Activated naive CD4-positive, alpha-beta T cell treated with anti-CD3 and anti-CD28 coated beads, Interleukin-2, amount 50 U/mL, for 72 hours (primary cell): ENCODE measurements at places on chromosomes 3 and 15. TPM values are rescaled to one million over a fixed set of nuclear protein-coding genes. Genes with fewer than 3 reads are reported as not detected.

Gene ZNF620
- 4.9 TPM for total RNA-seq

Gene GPR149
- not detected for total RNA-seq

DNA sequence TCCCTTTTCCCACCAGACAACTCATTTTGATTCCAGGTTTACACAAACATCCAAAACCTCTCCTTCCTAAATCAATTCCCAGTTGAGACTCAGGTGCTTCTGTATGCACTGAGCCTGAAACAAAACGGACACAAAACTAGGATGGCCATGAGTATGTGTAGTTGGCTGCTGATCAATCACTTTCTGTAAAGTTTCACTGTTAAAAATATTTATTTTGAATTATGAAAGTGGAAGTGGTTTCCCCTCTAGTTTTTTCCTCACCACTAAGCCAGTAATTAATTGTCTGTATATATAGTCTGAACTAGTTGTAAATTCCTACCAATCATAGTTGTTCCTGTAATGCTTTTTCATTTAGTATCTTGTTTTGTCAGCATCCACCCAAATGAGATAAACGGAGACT is 51.7 kb upstream of the TSPAN3 start:
- no peak for DNase-seq

DNA sequence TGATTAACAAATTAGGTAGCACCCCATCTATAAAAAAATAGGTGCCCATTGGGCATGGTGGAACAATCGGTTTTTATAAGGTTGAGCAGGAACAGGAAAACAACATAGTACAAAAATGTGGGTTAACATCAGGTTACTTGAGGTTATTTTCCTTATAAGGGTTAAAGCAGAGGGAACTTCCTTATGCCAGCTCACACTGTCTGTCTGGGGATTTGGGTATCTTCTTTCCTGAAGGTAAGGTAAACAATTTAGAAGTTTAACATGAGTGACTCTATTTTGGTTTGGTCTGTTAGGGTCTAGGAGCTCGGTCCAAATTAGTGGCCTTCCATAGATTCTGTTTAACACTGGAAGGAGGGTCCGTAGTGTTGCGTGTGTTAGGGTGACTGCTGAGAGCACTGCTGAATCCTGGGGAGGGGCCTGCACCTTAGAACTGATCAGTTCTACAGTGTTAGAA is 14.7 kb downstream of the CHD2 start:
- DNase-seq: no peak

DNA sequence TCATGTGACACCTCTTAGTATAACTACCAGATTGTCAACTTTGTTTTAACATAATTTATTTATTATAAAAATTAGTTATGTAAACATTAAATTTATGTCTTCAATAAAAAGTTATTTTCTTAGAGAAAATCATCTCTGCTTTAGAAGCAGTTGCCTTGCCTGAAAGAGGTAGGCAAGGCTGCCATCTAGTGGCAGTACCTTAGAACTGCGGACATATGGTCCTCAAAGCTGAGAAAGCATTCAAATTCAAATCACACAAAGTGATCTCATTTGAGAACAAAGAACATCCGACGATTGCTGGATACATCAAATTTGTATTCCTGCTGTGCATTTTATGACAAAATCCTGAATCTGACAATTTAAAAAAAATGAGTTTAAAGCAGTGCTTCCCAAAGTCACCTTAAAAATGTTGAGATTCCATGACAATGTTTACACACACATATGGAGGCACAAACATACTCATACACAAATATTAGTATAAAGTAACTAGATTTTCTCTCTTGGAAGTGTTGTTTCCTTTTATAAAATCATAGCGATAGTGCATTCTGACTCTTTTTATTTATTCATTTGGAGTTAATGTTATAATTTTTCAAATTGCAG is 617.4 kb downstream of the CADM2 start:
- no peak for DNase-seq

DNA sequence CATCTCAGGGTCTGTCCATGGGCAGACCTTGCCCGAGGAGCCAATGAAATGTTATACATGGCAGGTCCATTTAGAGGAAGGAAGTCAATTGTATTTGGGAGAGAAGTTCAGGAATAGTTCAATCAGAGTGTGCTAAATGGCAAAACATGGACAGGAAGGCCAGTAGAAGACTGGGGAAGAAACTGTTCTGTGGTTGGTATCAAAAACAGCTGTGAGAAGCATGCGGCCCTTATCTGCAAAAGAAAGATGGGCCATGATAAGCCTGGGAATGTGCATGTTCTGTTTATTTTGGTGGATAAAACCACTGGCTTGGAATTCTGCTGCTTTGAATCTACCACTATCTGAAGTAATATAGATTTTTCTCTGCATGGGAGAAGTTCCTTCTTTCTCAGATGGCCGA is 100.4 kb downstream of the MCTP2 start:
- DNase-seq: no peak

GRCh38 chr3:167441256-167441655 is 32.6 kb downstream of the SERPINI2 start:
- DNase-seq: no peak

DNA sequence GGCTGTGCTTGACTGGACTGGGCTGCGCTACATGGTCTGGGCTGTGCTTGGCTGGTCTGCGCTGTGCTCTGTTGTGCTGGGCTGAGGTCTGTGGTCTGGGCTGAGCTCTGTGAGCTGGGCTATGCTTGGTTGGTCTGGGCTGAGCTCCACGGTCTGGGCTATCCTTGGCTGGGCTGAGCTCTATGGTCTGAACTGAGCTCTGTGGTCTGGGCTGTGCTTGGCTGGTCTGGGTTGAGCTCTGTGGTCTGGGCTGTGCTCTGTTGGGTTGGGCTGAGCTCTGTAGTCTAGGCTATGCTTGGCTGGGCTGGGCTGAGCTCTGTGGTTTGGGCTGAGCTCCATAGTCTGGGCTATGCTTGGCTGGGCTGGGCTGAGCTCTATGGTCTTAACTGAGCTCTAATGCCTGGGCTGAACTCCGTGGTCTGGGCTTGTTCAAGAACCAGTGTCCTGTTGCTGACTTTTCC is 92.0 kb downstream of the PLXNA1 start:
- no peak for DNase-seq

GRCh38 chr3:21954709-21955108 is 203.7 kb upstream of the ZNF385D start:
- DNase-seq: no peak

- no peak for DNase-seq
Measured at GRCh38 chr3:111627092-111627491, 31.9 kb upstream of the ZBED2 start.

Gene NRROS
- total RNA-seq: 27.7 TPM

Gene SLC51A
- not detected for total RNA-seq

DNA sequence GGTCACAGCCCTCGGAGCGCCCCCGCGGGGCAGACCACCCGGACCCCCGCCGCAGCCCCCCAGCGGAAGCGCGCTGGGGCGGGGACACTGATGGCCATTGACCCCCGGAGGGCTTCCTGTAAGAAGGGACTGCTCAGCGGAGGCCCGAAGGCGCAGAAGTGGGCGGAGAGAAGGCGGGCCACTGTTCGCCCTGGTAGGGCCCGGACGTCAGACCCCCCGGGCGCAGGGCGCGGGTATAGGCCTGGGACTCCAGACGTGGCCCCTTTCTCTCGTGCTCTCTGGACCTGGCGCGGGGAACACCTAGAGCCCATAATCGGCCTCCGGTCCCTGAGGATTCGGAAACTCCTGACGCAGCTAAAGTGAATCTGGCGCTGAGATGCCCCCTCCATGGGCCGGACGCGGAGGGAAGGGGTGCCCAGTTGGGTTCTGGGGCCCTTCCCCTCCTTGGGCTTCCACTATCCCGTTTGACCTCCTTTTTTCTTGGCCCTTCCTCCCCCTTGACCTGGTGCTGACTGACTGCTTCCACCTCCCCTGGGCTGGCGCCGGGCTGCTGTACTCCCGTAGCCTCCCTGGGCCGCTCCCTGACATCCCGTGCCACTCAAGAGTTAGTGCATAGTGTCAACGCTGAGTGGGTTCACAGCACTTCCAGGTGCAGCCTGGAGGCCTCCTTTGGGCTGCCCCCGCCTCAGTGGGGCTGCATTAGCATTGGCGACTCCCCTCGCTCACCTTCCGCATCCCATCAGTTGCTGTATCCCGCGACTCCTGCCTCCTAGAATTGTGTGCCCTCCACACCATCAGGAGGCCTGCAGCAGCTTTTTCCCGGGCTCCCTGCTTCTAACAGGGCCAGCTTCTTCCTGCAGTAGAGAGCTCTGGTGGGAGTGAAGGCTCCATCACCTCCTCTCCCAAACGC is 694 bp downstream of the ABTB1 start:
- peak; percentile 51 for DNase-seq

Gene ADAMTS9
- not detected for total RNA-seq

Gene COMMD4
- 85.6 TPM for total RNA-seq

DNA sequence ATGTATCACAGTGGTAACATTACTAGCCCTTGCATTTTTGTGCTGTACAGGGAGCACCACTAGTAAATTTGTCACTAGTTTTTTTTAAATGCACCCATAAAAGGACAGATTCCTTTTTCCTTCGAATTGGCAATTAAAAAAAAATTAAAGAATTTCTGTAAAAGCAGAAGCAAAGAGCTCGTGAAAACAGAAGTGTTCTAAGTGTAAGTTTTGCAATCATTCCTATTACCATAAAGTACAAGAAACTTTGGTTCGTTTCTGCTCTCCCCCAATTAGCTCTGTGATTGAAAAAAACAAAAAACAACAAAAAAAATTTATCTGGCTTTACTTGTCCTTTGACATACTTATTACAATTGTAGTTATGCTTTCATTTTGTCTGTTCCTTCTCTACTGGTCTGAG is 5.3 kb downstream of the SERP1 start:
- DNase-seq: no peak

DNA sequence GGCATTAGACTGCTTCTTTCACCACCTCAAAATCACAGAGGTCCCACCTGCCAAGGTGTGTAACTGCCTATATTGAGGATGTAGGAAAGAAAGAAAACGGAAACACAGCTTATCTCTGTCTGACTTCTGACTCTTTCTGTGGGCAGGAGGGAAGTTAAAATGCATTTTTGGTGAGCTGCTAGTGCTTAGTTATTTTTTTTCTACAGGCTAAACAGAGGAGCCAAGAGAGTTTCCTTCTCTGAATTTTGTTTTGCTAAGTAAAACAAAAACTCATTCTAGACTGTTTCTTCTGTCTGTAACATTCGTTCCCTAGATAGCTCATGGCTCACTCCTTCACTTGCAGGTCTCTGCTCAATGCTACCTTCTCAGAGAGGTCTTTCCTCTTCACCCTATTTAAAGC is 18.8 kb upstream of the AMOTL2 start:
- no peak for DNase-seq

Gene DAZL
- not detected for total RNA-seq

DNA sequence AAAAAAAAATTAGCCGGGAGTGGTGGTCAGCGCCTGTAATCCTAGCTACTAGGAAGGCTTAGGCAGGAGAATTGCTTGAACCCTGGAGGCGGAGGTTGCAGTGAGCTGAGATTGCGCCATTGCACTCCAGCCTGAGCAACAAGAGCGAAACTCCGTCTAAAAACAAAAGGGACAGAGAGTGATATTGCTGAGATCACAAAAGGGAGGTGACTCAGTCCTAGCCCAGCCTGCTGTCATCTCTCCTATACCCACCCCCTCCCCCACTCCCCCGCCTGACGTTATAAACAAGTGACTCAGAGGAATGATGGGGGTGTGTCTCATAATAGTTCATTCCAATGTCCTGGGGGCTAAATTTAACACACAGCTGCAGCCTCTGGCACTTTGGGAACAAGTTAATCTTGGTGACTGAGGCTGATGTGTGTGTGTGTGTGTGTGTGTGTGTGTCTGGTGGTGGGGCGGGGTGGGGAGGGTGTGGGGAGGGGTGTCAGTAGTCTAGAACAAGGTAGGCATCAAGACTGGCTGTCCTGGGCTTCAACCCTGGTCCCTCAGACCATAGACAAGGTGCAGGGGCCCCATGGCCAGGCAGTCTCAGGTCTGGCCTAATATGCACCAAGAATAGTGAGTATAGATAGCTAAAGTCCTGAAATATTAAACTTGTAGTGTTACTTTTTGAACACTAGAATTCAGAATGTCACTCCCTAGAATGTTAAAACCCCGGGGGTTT is 1.3 kb upstream of the KLHL40 start:
- peak; percentile 14 for DNase-seq

DNA sequence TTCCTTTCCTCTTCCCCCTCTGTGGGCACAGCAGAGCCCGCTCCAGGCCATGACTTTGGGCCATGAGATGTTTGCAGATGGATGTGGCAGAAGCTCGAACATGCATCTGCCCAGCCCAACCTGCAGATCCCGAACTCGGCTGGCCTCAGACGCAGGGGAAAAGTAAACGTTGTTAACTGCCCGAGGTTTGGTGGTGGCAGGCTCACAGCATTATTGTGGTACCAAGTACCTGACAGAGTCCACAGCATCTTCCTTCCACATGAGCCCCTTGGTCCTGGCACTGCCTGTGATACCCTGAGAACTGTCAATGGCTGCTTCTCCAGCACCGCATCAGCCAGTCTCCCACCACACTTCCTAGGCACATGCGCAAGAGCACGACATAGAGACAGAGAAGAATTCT is 424.3 kb downstream of the OCA2 start:
- no peak for DNase-seq

Gene ATP2B2
- not detected for total RNA-seq

DNA sequence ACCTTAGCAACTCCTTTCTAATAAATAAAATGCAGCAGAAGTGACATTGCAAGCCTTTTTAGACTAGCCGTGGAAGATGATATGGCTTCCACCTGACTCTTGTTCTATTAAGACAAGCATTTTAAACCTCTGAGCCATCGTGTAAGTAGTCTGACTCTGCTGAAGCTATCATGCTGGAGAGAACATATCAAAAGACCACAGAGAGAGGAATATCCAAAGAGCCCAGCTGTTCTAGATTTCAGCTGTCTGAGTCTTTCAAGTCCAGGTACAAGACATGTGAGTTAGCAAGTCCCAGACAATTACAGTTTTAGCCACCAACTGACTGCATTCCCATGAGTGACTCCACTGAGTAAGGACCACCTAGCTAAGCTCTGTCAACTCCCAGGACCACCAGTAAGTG is 517.0 kb upstream of the NAALADL2 start:
- no peak for DNase-seq

GRCh38 chr3:3778641-3779270 is 20.5 kb upstream of the LRRN1 start:
- no peak for DNase-seq

- DNase-seq: no peak
Measured at GRCh38 chr15:101458158-101458900, 31.2 kb downstream of the PCSK6 start.

Gene TNIK
- total RNA-seq: 37.9 TPM

- DNase-seq: no peak
Measured at GRCh38 chr3:66377800-66378199, 123.0 kb downstream of the LRIG1 start.

- DNase-seq: no peak
Measured at GRCh38 chr3:120451806-120452205, 1.0 kb upstream of the FSTL1 start.

Gene HLTF
- total RNA-seq: 35.8 TPM
